ENCODE measurements at places on chromosomes 4 and X.

DNA sequence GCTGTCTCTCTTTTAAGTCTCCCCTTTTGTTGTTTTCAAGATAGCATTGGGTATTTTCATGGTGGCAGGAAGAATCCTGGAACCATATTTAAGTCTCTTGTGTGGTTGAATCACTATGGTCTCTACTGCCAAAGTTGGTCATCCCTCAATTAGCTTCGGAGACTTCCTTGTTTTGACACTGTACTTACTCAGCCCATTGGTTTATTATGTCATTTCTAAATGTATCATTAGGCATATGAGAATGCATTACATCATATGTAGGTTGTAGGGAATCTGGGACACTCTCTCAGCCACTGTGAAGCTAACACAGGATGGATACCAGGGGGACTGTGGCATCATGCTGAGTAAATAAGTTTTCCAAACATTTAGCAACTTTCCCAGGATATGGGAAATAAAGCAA is 211.8 kb downstream of the DTHD1 start:
- DNase-seq = no peak

- DNase-seq = peak; percentile 48
These were observed 140.2 kb upstream of the EDNRA start for GRCh38 chr4:147340591-147341120.

- peak; percentile 79 for DNase-seq
These were observed 4.2 kb upstream of the CCNA2 start for GRCh38 chr4:121827853-121828252.

- peak; percentile 27 for DNase-seq
These were observed 398.5 kb downstream of the GPM6A start for GRCh38 chr4:175413561-175413960.

DNA sequence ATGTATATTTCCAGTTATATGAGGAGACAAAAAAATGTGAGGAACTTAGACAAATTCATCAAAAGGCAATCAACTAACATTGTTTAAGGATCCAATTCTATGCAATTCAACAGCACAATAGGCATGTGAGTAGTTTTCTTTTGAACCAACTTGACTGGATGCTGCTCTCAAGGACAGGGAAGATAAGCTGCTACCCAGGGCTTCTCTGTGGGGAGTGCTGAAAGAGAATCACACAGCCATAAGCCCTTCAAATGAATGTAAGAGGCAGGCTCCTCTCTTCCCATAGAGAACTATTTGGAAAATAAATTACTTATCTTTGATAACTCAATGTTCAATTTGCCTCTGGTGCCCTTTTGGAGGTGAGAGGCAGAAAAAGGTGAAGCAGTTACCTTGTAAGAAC is 1413.6 kb downstream of the PCDH7 start:
- no peak for DNase-seq

Measured in GM23248 (cell line).